ENCODE measurements at places on chromosomes 1 and 21. TPM values are rescaled to one million over a fixed set of nuclear protein-coding genes. Genes with fewer than 3 reads are reported as not detected.

Gene SNX7
- 25.4 TPM for total RNA-seq

DNA sequence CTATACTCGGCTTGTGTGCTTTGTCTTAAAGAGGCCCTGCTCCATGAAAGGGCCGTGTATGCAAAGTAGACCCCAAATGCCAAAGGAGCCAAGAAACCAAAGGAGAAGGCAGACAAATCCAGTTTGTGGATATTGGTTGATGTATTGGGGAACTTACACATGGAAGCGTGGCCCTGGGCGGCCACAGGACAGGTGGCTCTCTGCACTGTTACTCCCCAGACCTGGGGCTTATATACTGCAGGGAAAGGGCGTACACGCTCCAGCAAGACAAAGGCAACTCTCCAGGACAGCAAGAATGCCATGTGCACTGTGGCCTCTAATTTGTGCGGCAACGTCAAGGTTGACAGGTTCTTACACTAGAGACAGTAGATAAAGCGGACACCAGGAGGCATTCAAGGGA lies 24.8 kb downstream of the RSPH1 start:
- H3K4me3 ChIP-seq = no peak overlapping the region
- H3K36me3 ChIP-seq = no peaks in the 10 kb centered on the region
- peaks cover 60% of the 10 kb centered on the region for H3K4me1 ChIP-seq
- H3K27ac ChIP-seq = no peak overlapping the region

Gene LCE2C
- total RNA-seq = not detected

Gene KLHDC7A
- not detected for total RNA-seq

DNA sequence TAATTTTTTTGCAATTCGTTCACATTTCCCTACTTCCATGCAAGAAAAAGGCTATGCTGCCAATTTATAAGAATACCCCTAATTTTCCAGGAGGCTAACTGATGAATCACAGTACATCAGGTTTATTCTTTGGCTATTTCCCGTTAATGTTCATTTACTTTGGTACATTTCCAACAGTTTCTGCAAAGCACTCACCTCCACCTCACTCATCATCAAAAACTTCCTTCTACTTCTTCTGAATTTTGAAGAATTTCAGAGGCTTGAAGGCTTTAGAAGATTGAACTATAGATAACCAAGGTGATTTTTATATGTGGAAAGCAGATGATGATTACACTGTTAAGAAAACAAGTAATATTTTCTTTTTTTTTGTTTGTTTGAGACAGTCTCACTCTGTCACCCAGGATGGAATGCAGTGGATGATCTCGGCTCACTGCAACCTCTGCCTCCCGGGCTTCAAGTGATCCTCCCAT lies 60.5 kb upstream of the HP1BP3 start:
- H3K4me1 ChIP-seq = 0 out of 2 replicates have a peak, but pooled peaks cover 9% of the 10 kb centered on the region
- no peaks in the 10 kb centered on the region for H3K27me3 ChIP-seq
- peak; percentile 65 for DNase-seq

DNA sequence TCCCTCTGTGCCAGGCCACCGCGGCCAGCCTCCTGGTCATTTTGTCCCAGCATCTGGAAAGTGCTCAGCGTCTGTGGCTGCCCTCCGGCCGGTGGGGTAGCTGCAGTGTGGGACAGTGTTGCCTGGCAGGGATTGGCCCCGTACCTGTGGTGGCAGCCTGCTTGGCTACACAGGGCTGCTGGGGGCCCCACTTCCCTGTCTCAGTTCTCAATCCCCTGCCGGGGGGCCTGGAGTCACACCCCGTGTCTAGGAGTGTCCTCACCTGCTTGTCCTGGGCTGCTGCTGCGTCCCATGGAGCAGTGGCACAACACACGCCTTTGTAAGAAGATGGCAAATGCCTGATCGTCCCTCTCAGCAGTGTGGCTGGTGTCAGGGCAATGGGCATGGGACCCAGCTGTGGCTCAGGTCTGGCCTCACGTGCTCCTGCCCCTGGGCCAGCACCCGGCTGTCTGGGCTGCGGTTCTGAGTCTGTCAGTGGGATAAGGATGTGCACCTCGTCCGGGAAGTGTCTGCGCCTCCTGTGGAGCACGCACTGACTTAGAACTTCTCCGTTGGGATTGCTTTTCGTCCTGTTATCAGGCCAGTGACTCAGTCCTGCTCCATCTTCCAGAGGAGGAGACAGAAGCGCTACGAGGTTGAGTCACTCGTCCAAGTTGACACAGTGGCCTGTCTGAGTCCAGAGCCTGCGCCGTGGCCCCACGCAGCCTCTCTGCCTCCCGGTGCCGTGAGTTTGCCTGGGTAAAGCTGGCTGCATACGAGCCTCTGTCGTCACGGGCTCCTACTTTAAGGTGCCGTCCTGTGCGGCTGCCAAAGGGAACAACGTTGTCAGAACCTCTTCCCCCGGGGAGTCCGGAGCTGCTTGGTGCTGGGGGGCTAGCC lies 41.0 kb downstream of the CRYAA start:
- H3K36me3 ChIP-seq = no peaks in the 10 kb centered on the region
- DNase-seq = peak; percentile 63
- peak overlapping the region; percentile 17 for H3K4me3 ChIP-seq
- H3K27ac ChIP-seq = peak overlapping the region; percentile 28

- no peaks in the 10 kb centered on the region for H3K4me1 ChIP-seq
- no peak for DNase-seq
- no peak overlapping the region for H3K27ac ChIP-seq
- peaks cover 21% of the 10 kb centered on the region for H3K27me3 ChIP-seq
These were observed 285.0 kb downstream of the SIPA1L2 start for GRCh38 chr1:232344791-232345399.

Gene BMP8A
- 0.31 TPM for total RNA-seq

Measured in PC-9 (cell line).